ENCODE measurements at places on chromosomes 2 and 18. TPM values are rescaled to one million over a fixed set of nuclear protein-coding genes. Genes with fewer than 3 reads are reported as not detected.
A peak's percentile ranks its signal among the peaks of the same experiment; 100 is the strongest.

- DNase-seq: peak; percentile 14
Measured at GRCh38 chr18:519019-519879, 18.7 kb upstream of the COLEC12 start.

DNA sequence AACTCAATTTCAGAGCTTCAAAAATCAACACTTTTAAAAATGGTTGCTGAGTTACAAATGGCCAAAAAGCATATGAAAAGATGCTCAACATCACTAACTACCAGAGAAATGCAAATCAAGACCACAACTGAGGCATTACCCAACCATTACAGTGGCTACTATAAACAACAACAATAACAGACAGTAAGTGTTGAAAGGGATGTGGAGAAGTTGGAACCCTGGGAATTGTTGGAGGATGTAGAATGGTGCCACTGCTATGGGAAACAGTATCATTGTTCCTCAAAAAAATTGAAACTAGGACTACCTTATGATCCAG lies 173.3 kb upstream of the SPRED2 start:
- no peak for DNase-seq

DNA sequence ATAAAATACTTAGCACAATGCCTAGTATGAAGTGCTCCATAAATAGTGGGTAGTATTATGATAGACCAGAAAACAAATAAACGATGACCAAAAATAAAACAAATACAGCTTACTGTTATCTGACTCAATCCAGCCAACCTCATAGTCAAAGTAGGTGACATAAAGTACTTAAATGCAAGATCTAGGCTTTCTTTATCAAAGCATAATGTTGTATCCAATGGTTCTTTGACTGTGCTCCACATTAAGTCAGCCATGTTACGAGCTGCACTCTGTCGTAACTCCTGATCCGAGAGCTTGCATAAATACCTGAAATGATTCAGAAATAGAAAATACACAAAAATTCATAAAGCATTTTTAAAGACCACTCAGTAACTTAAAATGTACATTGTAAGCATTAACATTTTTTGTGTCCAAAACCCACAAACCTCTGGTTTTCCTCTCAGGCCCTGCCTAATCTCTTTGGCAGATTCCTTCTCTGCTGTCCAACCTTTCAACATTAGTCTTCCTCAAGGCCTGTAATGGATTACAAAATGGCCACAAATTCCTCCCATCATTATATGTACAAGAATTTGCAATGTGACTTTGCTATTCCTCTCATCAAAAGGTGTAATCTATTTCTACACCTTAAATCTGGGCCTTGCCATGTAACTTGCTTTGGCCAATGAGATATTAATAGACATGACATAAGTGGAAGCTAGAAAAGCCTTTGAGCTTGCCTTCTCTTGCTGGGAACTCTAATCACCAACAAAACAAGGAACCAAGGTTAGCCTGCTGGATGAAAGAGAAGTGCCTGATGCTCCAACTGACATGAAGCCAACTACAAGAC lies 90.6 kb downstream of the USP34 start:
- no peak for DNase-seq

Gene SLC4A5
- total RNA-seq: not detected

- peak; percentile 90 for DNase-seq
Measured at GRCh38 chr2:9800975-9801726, 42.1 kb upstream of the TAF1B start.

DNA sequence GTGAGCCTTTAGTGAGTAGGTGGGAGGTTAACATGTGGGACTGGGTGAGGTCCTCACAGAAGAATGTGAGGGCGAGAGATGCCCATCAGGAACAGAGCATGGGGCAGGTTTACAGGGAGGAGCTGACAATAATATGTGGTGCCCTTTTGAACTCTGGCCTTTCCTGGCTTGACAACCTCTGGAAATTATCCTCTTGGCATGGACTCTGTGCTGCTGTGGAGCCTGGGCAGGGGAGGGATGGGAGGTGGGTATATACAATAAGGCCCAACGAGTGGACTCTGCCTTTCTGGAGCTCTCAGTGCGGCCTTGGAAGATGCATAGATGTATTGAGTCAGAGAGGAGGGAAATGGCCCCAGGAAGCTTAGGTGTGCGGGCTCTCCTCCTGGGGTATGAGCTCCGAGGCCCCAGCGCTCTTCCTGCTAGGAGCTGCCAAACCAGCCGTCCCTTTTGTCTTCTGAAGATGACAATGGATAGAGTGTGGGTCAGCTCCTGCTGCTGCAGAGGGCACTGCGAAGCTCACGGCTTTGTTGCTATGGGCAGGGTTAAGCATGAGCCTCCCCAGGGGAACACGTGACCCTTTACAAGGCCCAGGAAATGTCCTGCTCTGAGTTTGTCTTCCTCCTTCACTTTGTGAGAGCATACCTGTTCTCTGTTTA lies 8.7 kb upstream of the PSD4 start:
- DNase-seq: no peak

DNA sequence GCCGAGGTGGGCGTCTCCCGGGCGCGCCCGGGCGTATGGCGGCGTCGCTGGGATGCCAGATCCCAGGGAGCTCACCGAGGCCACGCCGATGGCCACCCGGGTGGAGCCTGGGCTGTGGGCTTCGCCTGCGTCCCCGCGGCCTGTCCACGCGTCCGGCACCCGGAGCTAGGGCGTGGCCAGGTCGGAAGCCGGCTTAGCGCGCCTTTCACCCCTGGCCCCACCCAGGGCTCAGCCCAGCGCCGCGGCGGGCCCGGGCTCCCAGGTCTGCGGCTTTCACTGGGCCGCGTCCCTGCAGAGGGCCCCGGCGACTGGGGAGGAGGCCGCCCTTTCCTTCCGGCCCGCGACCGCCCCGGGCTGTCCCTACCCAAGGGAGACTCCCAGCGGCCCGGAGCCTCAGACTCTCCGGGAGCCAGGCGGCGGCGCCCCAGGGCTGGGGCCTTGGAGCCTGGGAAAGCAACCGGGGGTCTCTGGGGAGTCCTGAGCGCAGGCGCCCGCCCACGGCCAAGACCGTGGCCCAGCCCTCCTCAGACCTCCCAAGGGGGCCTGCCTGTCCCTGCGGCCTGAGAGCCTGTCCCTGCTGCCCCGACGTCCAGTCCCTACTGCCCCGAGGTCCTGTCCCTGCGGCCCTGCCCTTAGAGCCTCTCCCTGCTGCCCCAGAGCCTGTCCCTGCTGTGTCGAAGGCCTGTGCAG lies 36.3 kb upstream of the ITM2C start:
- peak; percentile 17 for DNase-seq

- no peak for DNase-seq
Measured at GRCh38 chr2:64679673-64680425, 26.1 kb upstream of the SERTAD2 start.

DNA sequence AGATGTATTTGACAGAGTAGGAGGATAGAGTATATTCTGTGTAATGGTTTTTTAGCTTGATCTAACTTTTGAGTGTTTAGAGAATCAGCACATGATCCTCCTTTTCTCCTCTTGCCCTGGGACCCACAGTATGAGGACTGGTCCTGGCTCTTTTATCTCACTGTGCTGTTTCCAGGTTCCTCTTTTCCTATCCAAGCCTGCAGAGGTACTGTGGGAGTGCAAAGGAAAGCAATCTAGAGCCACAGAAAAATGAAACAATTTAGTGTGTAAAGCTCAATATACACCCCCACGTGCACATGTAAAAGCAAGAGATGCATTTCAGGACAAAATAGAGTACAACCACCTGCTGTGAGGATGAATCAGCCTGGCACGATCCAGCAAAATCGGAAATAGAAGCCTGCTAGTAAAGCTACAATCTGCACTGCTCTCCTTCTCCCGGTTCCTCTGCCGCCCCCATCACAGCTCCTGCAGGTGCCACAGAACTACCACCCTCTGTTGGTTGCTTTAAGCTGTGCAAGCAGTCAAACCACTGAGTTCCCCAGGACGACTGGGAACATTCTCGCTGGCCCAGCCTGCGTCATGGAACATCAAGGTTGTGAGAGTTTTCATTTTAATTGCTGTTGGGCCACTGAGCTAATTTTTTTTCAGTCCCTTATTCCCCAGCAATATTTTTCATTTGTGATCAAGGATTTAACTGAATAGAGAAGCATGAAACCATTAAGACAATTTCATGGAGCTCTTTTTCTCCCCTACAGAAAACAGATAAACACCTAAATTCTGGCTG lies 47.8 kb upstream of the MAPRE3 start:
- peak; percentile 71 for DNase-seq

DNA sequence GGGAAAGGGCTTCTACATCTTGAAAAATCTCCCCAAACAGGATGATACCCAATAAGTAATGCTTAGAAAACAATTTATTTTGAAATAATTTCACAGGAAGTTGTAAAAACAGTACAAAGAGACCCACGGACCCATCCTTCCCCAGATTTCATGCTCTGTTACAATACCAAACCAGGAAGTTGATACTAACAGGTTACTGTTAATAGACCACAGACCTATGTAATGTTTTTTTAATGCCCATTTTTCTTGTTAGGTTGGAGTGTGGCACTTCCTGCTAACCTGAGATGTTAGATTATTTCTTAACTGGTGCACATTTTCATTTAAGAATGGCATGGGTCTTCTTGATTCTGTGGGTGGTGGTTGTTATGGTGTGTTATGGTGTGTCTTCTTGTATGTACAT lies 21.4 kb upstream of the MGAT5 start:
- DNase-seq: no peak

DNA sequence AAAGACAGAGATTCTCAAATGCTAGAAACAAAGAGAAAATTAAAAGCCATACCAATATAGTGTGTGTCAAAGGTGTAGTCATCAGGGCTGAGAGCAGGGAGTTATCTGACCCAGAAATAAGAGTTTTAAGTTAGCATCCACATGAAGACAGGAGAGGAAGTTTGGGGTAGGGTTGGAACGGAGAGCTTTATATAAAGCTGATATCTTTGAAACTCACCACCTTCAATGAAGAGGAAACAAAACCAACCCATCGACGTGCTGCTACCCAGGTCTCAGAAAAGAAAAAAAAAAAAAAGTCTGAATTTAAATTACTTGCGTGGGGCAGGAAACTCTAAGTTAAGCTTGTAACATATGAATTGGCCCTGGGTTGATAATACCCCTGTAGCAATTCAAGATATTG lies 42.4 kb downstream of the ARL4C start:
- DNase-seq: no peak

GRCh38 chr18:60554967-60555366 lies 182.4 kb upstream of the MC4R start:
- no peak for DNase-seq

Gene GCKR
- total RNA-seq: 0.29 TPM

DNA sequence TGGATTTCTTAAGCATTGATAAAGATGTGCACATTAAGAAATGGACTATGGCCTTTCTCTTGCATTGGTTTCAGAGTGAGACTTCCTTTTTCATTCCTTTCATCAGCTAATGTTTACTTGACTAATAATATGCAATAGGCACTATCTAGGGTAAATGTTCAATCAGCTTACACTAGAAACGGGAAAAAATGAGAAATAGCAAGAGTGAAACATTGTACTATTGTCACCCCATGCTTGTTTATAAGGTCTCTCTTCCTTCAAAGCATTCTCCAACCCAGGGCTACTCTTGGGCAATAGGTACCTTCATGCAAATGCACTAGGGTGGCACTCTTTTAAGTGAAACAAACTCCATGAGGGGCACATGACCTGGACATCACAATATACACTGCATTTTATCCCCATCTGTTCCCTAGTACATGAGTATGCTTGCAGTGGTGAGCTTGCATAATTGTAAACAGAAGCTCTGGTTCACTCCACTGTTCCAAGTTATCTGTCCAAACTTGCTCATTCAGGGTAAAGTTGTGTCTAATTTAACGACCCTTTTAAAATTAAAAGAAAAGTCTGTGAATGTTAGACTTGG lies 402.3 kb downstream of the ERBB4 start:
- DNase-seq: no peak

DNA sequence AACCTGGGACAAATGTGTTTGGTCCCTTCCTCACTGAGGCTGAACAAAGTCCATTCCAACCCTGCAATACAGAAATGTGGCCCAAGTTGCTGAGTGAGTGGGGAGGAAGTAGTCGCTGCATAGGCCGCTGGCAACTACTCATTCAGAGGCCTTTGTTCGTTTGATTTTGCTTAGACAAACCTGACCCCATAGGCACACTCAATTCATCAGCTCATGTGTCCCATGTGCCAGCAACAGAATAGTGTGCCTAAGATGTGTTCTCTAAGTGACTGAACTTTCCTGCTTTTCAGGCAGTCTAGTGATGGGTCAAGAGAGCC lies 23.0 kb downstream of the PTPN18 start:
- no peak for DNase-seq

- DNase-seq: no peak
Measured at GRCh38 chr18:12820506-12820905, 63.5 kb downstream of the PTPN2 start.

GRCh38 chr18:48922226-48922800 lies 28.5 kb downstream of the SMAD7 start:
- no peak for DNase-seq

GRCh38 chr2:239436076-239436475 lies 35.3 kb upstream of the HDAC4 start:
- DNase-seq: no peak

Gene UGT1A5
- 0.34 TPM for total RNA-seq

Gene TFCP2L1
- total RNA-seq: 0.51 TPM

Gene GALNT5
- 0.03 TPM for total RNA-seq

Gene TMEM163
- total RNA-seq: 0.34 TPM

Gene CCDC85A
- total RNA-seq: 0.74 TPM

Gene OTOS
- 0.34 TPM for total RNA-seq

DNA sequence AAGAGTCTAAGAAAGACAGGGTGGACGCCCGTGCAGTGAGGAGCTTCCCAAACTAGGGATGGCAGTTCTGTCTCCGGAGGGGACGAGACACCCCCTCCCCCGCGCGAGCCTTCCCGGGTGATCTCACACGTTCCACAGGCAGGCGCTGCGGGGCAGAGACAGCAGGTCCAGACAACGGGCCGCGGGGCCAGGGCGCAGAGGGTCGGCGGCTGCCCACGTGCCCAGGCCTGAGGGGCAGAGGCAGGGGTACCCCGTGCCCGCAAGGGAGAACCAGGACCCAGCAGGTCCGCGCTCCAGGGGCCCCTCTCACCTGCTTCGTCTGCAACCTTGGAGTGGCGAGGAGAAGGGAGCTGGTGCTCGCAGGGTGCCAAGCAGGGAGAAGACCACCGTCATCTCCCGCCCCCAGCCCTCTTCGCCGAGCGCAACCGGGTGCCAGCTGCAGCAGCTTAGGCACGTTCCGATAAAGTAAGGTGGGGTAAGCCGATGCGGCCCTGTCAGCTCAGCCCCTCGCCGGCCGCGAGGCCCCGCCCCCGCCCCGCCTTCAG lies at the start of gene GPR155:
TSS of gene GPR155 (minus strand) at position 467 of the 545 bp plus-strand sequence. CDS start 5,073 bp downstream, outside the sequence.
- peak; percentile 41 for DNase-seq

Gene CNDP1
- total RNA-seq: not detected

All from Daoy (cell line).